Regular cardiac myocyte (primary cell): ENCODE measurements at places on chromosomes 12 and 14. TPM values are rescaled to one million over a fixed set of nuclear protein-coding genes. Genes with fewer than 3 reads are reported as not detected.

RIPK3 gene
- 0.19 and 0.56 TPM in 2 replicates for total RNA-seq

PRB4 gene
- total RNA-seq: not detected in 2 replicates

TGFB3 gene
- 3.8 and 7.3 TPM in 2 replicates for total RNA-seq

TTC8 gene
- total RNA-seq: 22.6 and 29.0 TPM in 2 replicates

IKZF4 gene
- total RNA-seq: 0.58 and 2.0 TPM in 2 replicates

NEUROD4 gene
- total RNA-seq: not detected in 2 replicates

POTEM gene
- total RNA-seq: not detected in 2 replicates

LALBA gene
- total RNA-seq: not detected in 2 replicates

BICDL1 gene
- 0.28 and 0.38 TPM in 2 replicates for total RNA-seq

CLEC4D gene
- not detected in 2 replicates for total RNA-seq

PPHLN1 gene
- total RNA-seq: 73.9 and 74.0 TPM in 2 replicates

CDKN3 gene
- total RNA-seq: 9.9 and 82.6 TPM in 2 replicates

DGKA gene
- 29.3 and 34.7 TPM in 2 replicates for total RNA-seq

TMEM117 gene
- total RNA-seq: 5.4 and 10.7 TPM in 2 replicates

GSC gene
- total RNA-seq: 0.38 and 0.85 TPM in 2 replicates

AMDHD1 gene
- total RNA-seq: under 0.01 and 0.28 TPM in 2 replicates

MYBPC1 gene
- not detected in 2 replicates for total RNA-seq

KRT4 gene
- not detected in 2 replicates for total RNA-seq

CLEC1A gene
- total RNA-seq: under 0.01 TPM in 1 of 2 replicates, not detected in the other

CLEC9A gene
- not detected in 2 replicates for total RNA-seq

KLRD1 gene
- total RNA-seq: under 0.01 and 0.28 TPM in 2 replicates

RPL10L gene
- total RNA-seq: not detected in 2 replicates

AQP2 gene
- total RNA-seq: not detected in 2 replicates

LTBP2 gene
- total RNA-seq: 156 and 186 TPM in 2 replicates

CD63 gene
- 2,526 and 3,459 TPM in 2 replicates for total RNA-seq

RAB21 gene
- 14.1 and 45.1 TPM in 2 replicates for total RNA-seq

DLK1 gene
- total RNA-seq: not detected in 2 replicates

KRT79 gene
- total RNA-seq: under 0.01 TPM in 1 of 2 replicates, not detected in the other

GAS2L3 gene
- 11.6 and 21.9 TPM in 2 replicates for total RNA-seq

KRT78 gene
- not detected in 2 replicates for total RNA-seq

JDP2 gene
- 14.8 and 29.3 TPM in 2 replicates for total RNA-seq

CPNE6 gene
- total RNA-seq: not detected in 2 replicates

C12orf54 gene
- total RNA-seq: under 0.01 TPM in 1 of 2 replicates, not detected in the other

TCP11L2 gene
- 16.5 and 45.4 TPM in 2 replicates for total RNA-seq
